ENCODE measurements at places on chromosomes 5 and 9. TPM values are rescaled to one million over a fixed set of nuclear protein-coding genes. Genes with fewer than 3 reads are reported as not detected.

GRCh38 chr5:135574493-135574892 lies 4.3 kb downstream of the CXCL14 start:
- H3K36me3 ChIP-seq: no peaks in the 10 kb centered on the region
- no peak for DNase-seq
- H3K27me3 ChIP-seq: peaks cover 40% of the 10 kb centered on the region
- H3K4me3 ChIP-seq: no peak overlapping the region
- H3K4me1 ChIP-seq: peaks cover 18% of the 10 kb centered on the region

DNA sequence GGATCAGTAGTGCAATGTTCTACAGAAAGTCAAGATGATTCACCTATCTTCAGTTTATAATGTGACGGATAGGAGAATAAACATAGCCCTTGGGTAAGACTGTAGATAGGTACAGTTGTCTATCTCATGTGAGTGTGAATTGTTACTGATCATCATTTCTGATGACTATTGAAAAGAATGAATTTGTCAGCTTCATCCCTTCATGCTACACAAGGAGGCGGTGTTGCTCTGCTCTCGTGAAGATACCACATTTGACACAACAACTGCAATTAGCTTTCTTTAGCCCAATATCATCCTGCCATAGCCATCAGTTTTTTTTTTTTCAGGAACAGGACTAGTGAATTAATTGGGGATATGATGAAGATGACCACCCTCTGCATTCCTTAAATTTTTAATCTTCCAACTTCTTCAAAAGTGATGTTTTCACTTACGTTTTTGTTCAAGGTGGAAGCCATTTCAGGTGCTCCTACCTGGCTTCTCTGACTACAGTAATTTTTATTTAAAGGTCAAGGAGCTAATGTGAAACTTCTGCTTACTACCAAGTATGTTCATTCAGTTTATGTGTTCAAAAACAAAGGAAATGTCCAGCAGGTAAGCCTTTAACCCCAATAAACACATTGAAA lies 152.9 kb upstream of the MOCS2 start:
- no peak overlapping the region for H3K27ac ChIP-seq
- no peak for DNase-seq
- no peak overlapping the region for H3K4me3 ChIP-seq

- no peak overlapping the region for H3K4me3 ChIP-seq
- peaks cover 87% of the 10 kb centered on the region for H3K36me3 ChIP-seq
- no peak for DNase-seq
- no peaks in the 10 kb centered on the region for H3K27me3 ChIP-seq
These were observed 36.2 kb upstream of the PRDM12 start for GRCh38 chr9:130627896-130628792.

GRCh38 chr9:136286987-136287379 lies 16.9 kb downstream of the CCDC187 start:
- H3K36me3 ChIP-seq: peaks cover 4% of the 10 kb centered on the region
- H3K27ac ChIP-seq: no peak overlapping the region
- H3K4me3 ChIP-seq: no peak overlapping the region
- H3K4me1 ChIP-seq: peaks cover 19% of the 10 kb centered on the region

DNA sequence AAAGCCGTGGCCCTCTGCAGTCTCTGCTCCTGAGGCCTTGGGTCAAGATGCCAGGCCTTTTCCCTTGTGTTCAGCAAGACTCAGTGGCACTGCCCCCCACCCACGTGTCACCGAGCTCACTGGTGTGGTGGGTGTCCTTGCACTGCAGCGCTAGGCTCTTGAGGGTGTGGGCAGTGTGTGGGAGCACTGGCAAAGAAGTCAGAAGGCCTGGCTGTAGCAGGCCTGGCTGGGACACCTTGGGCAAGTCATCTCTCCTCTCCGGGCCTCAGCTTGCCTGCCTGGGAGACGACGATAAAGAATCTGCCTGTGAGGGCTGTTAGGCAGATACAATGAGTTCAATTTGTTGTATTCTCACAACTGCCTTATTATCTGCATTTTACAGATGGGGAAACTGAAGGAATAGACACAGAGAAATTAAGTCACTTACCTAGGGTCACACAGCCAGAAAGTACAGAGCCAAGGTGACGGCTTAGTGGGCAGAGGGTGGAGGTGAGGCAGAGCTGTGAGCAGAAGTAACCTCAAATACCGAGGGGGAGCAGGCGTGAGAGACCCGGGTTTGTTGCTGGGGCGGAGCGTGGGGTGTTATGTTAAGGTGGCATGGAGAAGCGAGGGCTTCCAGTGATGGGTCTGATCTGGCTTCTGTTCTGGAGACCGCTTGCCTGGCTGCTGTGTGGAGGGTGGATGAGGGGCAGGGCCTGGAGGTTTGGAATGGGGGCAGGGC lies 1.4 kb downstream of the TSPAN17 start:
- H3K4me1 ChIP-seq: peaks cover 55% of the 10 kb centered on the region
- DNase-seq: no peak
- H3K27me3 ChIP-seq: no peaks in the 10 kb centered on the region
- H3K36me3 ChIP-seq: peaks cover 32% of the 10 kb centered on the region
- H3K27ac ChIP-seq: no peak overlapping the region

Gene RHOBTB3
- total RNA-seq: 91.0 TPM

Gene OR1J2
- total RNA-seq: not detected

Gene SIT1
- not detected for total RNA-seq

Gene ZBTB5
- total RNA-seq: 16.2 TPM
